ENCODE measurements at places on chromosomes 2 and 18. TPM values are rescaled to one million over a fixed set of nuclear protein-coding genes. Genes with fewer than 3 reads are reported as not detected.

Gene SERPINB3
- not detected for total RNA-seq

Gene HOXD12
- not detected for total RNA-seq

Gene WDFY1
- total RNA-seq: 94.6 TPM

Gene CASP8
- total RNA-seq: 9.5 TPM

Gene COLEC12
- 33.8 TPM for total RNA-seq

Gene KIAA2012
- not detected for total RNA-seq
